ENCODE measurements at places on chromosomes 13 and 19. TPM values are rescaled to one million over a fixed set of nuclear protein-coding genes. Genes with fewer than 3 reads are reported as not detected.

FGF9 gene
- 0.18 TPM for total RNA-seq

RFPL4A gene
- total RNA-seq: not detected

CDX2 gene
- not detected for total RNA-seq

VSTM1 gene
- total RNA-seq: not detected

VSTM2B gene
- total RNA-seq: not detected

LAIR1 gene
- total RNA-seq: not detected

CCNA1 gene
- total RNA-seq: 0.09 TPM

MYH14 gene
- total RNA-seq: not detected

FLT3 gene
- total RNA-seq: not detected

CLEC4G gene
- total RNA-seq: not detected

CPB2 gene
- not detected for total RNA-seq

CEACAM8 gene
- total RNA-seq: not detected

SLC46A3 gene
- 3.4 TPM for total RNA-seq

FCAR gene
- total RNA-seq: not detected

TEX29 gene
- not detected for total RNA-seq

C1QTNF9 gene
- total RNA-seq: not detected

PODNL1 gene
- total RNA-seq: 1.6 TPM

ZNF628 gene
- 0.33 TPM for total RNA-seq

CYP2A6 gene
- not detected for total RNA-seq

IRGQ gene
- total RNA-seq: 32.3 TPM

FPR2 gene
- not detected for total RNA-seq

CABP5 gene
- not detected for total RNA-seq

SMIM44 gene
- not detected for total RNA-seq

PRTN3 gene
- not detected for total RNA-seq

ZNF229 gene
- total RNA-seq: 23.4 TPM

FFAR3 gene
- not detected for total RNA-seq

IGLON5 gene
- not detected for total RNA-seq

PSMD8 gene
- 55.4 TPM for total RNA-seq

FKRP gene
- 13.2 TPM for total RNA-seq
